ENCODE measurements at places on chromosomes 16 and 17.

GRCh38 chr16:73670836-73671820 is 623.2 kb upstream of the ZFHX3 start:
- DNase-seq = no peak
- no peaks in the 10 kb centered on the region for H3K4me1 ChIP-seq
- no peaks in the 10 kb centered on the region for H3K27me3 ChIP-seq
- H3K36me3 ChIP-seq = no peaks in the 10 kb centered on the region
- no peak overlapping the region for H3K4me3 ChIP-seq

DNA sequence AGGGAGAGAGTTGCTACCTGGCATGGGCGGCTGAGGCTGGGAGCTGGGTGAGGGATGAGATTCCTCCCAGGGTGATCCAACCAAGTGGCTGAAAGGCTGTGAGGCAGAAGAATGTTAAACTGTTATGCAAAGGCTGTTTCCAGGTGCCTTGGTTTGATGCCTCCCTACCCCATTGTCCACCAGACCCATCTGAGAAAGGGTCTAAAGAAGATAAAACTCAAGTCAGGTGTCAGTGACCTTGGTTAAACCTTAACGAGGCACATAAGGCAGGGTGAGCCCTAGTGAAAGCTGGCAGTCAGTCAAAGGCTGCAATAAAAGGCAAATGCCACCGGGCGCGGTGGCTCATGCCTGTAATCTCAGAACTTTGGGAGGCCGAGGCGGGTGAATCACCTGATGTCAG is 23.8 kb downstream of the LDHD start:
- no peak overlapping the region for H3K4me3 ChIP-seq
- no peak for DNase-seq
- peaks cover 3% of the 10 kb centered on the region for H3K36me3 ChIP-seq
- no peak overlapping the region for H3K27ac ChIP-seq

DNA sequence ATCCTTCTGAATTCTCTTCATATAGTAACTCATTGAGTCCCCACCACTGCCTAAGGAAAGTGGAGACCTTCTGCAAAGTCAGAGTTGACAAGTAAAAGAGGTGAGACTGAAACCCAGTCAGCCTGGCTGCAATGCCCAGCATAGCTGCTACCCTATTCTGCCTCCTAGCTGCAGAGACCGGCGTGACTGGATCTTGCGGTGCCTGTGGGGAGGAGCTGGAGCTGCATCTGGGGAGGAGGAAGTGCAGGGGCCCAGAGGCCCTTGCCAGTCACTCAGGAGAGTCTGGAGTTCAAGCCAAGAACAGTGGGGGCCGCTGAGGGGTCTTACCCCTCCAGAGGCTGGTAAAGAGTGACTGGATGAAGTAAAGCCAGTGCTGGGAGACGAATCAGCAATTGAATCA is 35.0 kb upstream of the ZNF423 start:
- no peaks in the 10 kb centered on the region for H3K36me3 ChIP-seq
- no peak for DNase-seq
- no peaks in the 10 kb centered on the region for H3K27me3 ChIP-seq
- no peak overlapping the region for H3K27ac ChIP-seq

GRCh38 chr17:36092230-36092629 is 2.3 kb upstream of the CCL3 start:
- no peak overlapping the region for H3K27ac ChIP-seq
- H3K36me3 ChIP-seq = no peaks in the 10 kb centered on the region
- DNase-seq = peak; percentile 89
- no peaks in the 10 kb centered on the region for H3K27me3 ChIP-seq
- peaks cover 46% of the 10 kb centered on the region for H3K4me1 ChIP-seq
- no peak overlapping the region for H3K4me3 ChIP-seq

GRCh38 chr17:64107500-64108236 is 22.3 kb downstream of the ERN1 start:
- H3K27ac ChIP-seq = no peak overlapping the region
- no peaks in the 10 kb centered on the region for H3K36me3 ChIP-seq
- H3K4me3 ChIP-seq = no peak overlapping the region
- no peak for DNase-seq
- no peaks in the 10 kb centered on the region for H3K27me3 ChIP-seq

- H3K4me3 ChIP-seq = no peak overlapping the region
- DNase-seq = no peak
- no peaks in the 10 kb centered on the region for H3K36me3 ChIP-seq
- H3K4me1 ChIP-seq = peaks cover 25% of the 10 kb centered on the region
Measured at GRCh38 chr16:57592591-57593003, 35.8 kb upstream of the ADGRG1 start.

- peaks cover 29% of the 10 kb centered on the region for H3K4me1 ChIP-seq
- no peak overlapping the region for H3K27ac ChIP-seq
- H3K4me3 ChIP-seq = no peak overlapping the region
Measured at GRCh38 chr16:89858973-89859614, 14.3 kb upstream of the TCF25 start.

- peaks cover 5% of the 10 kb centered on the region for H3K36me3 ChIP-seq
- H3K4me3 ChIP-seq = no peak overlapping the region
- no peak for DNase-seq
- H3K27ac ChIP-seq = no peak overlapping the region
- no peaks in the 10 kb centered on the region for H3K27me3 ChIP-seq
- H3K4me1 ChIP-seq = peaks cover 64% of the 10 kb centered on the region
Measured at GRCh38 chr17:530851-531250, 178.2 kb upstream of the RPH3AL start.

DNA sequence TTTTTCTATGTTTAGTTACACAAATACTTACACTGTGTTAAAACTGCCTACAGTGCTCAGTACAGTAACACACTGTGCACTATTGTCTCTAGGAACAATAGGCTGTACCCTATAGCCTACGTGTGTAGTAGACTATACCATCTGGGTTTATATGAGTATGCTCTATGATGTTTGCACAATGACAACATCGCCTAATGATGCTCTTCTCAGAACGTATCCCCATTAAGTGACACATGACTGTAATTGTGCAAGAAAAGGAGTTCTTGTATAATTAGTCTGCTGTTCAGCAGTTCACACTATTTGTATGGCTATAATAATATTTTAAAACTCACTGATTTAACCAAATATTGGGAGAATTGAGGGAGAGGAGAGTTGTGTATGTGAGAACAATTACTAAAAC is 173.7 kb downstream of the TRIM37 start:
- no peak overlapping the region for H3K27ac ChIP-seq
- H3K4me3 ChIP-seq = no peak overlapping the region
- H3K4me1 ChIP-seq = no peaks in the 10 kb centered on the region
- peak; percentile 6 for DNase-seq
- no peaks in the 10 kb centered on the region for H3K36me3 ChIP-seq
- no peaks in the 10 kb centered on the region for H3K27me3 ChIP-seq

GRCh38 chr16:66847533-66848067 is 3.4 kb downstream of the CA7 start:
- no peak for DNase-seq
- no peak overlapping the region for H3K4me3 ChIP-seq
- peaks cover 16% of the 10 kb centered on the region for H3K4me1 ChIP-seq
- H3K27me3 ChIP-seq = peaks cover 64% of the 10 kb centered on the region

DNA sequence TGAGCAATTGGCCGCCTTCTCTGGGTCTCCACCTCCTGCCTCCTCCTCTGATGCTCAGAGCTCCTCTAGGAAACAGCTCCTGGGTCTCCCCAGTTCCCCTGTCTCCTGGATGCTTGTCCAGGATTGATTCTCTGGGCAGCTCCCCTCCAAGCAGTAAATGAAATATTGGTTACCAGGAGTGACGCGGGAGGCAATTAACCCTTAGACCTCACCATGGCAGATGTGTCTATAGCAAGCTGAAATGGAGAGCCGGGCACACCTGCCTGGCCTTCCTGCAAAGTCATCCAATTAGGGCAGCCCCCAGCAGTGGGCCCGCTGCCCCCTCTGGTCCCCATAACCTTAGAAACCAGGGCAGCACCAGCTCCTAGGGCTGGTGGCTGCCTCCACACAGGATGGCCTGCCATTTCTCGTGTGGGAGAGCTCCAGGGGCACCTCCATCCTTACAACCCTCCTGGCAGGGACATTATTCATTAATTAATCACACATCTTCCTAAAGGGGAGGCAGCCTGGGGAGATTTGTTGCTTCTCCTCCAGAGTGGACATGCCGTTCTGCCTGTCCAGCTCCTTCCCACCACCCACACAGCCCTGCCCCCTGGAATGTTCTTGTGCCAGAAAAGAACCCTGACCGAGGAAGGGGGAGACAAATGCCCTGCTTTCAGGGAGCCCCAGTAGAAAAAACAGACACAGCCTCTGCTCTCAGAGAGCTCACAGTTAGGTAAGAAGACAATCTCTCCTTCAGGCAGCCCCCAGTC is 8.3 kb upstream of the KIF18B start:
- H3K36me3 ChIP-seq = no peaks in the 10 kb centered on the region
- no peaks in the 10 kb centered on the region for H3K4me1 ChIP-seq
- H3K4me3 ChIP-seq = no peak overlapping the region
- H3K27me3 ChIP-seq = peaks cover 50% of the 10 kb centered on the region
- no peak overlapping the region for H3K27ac ChIP-seq
- DNase-seq = no peak

- H3K4me1 ChIP-seq = peaks cover 5% of the 10 kb centered on the region
- H3K27me3 ChIP-seq = no peaks in the 10 kb centered on the region
- DNase-seq = no peak
- peaks cover 26% of the 10 kb centered on the region for H3K36me3 ChIP-seq
Measured at GRCh38 chr17:1126250-1126797, 53.5 kb downstream of the ABR start.

DNA sequence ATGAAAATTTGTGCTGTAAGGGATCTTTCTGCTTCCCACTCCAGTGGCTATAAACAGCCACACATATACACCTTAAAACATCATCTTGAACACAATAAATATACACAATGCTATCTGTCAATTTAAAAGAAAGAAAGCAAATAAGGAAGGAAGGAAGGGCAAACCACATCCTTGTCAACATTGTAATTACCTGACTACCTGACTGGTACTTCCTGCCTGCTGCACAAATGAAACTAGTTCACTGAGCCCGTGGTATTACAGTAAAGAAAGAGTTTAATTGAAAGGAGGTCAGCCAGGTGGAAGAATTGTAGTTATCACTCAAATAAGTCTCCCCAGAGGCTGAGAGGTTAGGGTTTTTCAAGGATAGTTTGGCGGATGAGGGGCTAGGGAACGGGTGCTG is 344.4 kb upstream of the ASIC2 start:
- DNase-seq = no peak
- no peak overlapping the region for H3K27ac ChIP-seq
- H3K4me3 ChIP-seq = no peak overlapping the region
- no peaks in the 10 kb centered on the region for H3K27me3 ChIP-seq

DNA sequence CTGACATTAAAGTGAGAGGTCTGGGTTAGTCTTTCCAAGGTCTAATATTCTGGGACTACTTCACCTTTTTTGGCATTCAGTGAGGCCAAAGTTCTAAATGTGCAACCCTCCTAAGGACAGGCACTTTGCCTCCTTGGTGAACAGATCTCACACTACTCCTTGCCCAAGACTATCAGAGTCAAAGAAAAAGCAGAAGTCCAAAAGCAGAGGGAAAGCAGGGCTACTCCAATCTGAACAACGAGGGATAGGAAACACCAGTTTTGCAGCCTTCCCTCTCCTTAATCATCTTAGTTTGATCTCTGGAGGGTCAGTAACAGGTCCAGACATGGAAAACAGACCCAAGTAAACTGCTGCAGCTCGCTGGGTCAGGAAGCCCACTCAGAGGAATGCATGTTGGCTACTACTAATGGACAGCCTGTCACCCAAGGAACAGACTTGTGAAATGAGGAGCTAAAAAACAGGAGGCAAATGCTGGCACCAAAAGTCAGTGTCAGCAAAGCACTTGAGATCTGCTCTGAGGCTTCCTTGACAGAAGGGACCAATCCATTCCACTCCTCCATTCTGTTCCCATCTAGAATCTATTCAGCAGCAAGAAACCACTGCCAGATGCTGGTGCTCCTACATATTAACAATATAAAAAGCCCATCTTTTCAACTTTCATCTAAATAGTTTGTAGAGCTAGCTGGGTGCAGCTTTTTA is 29.9 kb downstream of the DCUN1D3 start:
- no peak for DNase-seq
- no peaks in the 10 kb centered on the region for H3K36me3 ChIP-seq
- peaks cover 7% of the 10 kb centered on the region for H3K4me1 ChIP-seq
- H3K27ac ChIP-seq = no peak overlapping the region
- no peaks in the 10 kb centered on the region for H3K27me3 ChIP-seq

DNA sequence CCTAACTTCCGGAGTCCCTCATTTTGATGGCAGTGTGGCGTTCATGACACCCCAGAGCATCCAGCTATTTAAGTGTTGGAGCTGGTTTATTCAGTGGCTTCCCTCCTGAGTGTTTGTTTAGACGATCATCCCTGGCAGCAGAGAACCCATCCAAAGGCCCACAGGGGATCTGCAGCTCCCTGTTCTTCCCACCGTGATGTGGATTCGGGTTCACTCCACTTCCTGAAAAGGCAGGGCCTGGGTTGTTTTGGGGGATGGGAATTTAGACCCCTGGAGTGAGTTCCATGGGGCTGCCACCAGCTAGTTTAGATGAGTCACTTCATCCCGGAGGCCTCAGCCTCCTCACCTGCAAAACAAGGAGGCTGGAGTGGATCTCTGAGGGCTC is 2.3 kb downstream of the KSR1 start:
- H3K36me3 ChIP-seq = peaks cover 7% of the 10 kb centered on the region
- DNase-seq = no peak
- no peaks in the 10 kb centered on the region for H3K27me3 ChIP-seq
- peaks cover 19% of the 10 kb centered on the region for H3K4me1 ChIP-seq

- no peaks in the 10 kb centered on the region for H3K27me3 ChIP-seq
- no peaks in the 10 kb centered on the region for H3K36me3 ChIP-seq
- no peak overlapping the region for H3K27ac ChIP-seq
Measured at GRCh38 chr17:39100530-39100929, 50.9 kb downstream of the PLXDC1 start.

DNA sequence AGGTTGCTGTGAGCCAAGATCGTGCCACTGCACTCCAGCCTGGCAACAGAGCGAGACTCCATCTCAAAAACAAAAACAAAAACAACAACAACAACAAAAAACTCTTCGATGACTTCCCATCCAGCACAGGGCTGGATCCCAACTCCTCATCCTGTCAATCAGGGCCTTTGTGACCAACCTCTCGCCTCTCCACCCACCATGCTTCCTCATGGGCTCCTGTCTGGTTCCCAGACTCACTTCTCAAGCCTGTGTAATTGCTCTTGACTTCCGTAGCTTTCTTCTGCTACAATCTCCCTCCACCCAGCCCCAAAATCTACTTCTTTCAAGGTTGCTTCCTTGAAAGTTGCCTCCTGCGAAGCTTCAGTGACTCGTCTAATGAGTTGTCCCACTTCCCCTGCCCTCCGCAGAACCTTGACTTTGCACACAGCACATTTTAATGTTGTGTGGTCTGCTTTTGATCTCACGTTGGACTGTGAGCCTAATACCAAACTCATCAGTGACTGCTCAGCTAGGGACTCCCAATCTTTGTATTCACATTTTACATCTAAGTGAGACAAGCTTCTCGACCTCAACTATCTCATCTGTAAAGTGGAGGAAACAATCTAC is 936 bp upstream of the RASL10B start:
- H3K27ac ChIP-seq = no peak overlapping the region
- DNase-seq = no peak
- no peak overlapping the region for H3K4me3 ChIP-seq
- H3K36me3 ChIP-seq = peaks cover 32% of the 10 kb centered on the region

DNA sequence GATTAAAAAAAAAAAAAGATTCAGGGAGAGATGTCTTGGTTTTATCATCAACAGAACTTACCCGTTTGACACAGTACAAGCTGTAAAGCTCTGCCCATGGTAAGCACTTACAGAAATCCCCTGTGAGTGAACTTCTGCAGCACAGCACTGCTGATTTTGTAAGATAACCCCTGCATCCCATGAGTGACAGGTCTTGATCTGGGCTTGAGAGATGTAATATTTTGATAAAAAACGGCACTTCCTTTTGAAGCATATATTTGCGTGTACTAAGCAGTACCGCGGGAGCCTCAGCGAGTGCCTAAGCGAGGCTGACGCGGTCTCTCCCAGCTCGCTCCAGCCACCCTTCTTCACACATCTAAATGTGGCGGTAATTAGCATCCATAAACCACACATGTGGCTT is 50.5 kb downstream of the IKZF3 start:
- H3K36me3 ChIP-seq = no peaks in the 10 kb centered on the region
- no peak overlapping the region for H3K27ac ChIP-seq
- no peaks in the 10 kb centered on the region for H3K4me1 ChIP-seq
- H3K4me3 ChIP-seq = no peak overlapping the region
- no peak for DNase-seq

Data from CD14-positive monocyte (primary cell).